ENCODE measurements at places on chromosomes 3 and 15.

- peak; percentile 82 for DNase-seq
Measured at GRCh38 chr15:67225336-67225735, 29.1 kb downstream of the AAGAB start.

DNA sequence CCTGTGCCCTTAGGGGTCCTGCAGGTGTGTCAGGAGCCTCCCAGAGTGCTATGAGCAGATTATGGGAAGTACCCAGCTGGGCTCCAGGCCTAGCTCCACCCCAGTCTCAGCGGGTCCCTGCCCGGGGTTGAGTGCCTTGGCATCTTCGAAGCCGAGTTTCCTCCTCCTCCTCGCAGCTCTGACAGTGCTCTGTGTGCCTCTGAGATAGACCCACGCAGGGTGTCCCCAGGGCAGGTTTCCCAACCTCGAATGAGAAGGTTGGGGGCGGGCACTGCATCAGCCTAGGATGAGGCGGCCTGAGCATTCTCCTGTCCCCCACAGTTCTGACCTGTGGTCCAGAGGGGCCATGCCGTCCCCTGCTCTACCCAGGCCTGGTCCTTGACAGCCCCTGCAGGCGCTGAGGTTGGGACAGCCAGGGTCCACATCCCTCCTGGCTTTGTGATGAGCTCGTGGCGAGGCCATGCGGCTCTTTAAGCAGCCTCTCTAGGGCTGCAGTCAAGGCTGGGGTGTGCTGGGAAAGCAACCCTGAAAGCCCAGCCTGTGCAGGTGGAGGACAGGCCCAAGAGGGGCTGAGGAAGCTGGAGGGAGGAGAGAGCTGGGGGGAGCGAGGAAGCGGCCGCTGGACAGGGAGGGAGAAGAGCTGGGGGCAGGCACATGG, 20.2 kb upstream of the SKOR1 start:
- DNase-seq: no peak

DNA sequence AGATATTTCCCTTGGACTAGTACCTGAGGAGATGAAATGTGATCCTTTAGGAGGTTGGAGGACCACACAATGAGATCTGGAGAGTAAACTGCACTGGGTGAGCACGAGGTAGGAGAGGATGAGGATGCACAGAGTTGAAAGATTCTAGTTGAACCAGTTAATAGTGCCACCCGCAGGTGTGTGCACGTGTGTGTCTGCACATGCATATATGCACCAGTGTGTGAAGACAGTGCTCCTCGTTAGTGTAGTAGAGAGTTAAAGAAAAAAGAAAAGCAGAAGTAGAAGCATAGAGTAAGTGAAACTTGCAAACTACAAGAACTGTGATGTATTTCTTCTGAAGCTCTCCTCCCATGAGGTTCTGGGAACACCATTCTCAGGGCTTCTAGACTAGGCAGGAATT, 8.4 kb downstream of the MED12L start:
- DNase-seq: no peak

DNA sequence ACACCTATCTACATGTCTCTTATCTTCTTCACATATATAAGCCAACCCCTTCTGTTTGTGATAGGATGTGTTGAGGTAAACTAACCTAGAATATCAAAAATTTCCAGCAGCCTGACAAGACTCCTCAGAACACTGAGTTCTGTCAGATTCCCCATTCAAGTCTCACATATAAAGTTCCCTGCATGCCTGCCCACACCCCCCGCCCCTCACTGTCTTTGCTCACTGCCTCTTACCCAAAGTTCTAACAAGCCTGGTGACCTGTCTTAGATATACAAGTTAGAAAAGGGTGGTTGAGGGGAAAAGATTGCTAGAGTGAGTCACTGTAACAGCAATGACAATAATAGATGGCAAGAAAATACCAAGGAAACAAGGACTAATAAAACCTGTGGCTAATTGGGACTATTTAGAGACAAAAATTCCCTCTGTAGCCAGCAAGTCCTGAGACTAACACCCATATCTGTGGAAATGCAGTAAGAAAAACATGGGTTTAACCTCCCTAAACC, 40.1 kb downstream of the FBXO22 start:
- DNase-seq: no peak

DNA sequence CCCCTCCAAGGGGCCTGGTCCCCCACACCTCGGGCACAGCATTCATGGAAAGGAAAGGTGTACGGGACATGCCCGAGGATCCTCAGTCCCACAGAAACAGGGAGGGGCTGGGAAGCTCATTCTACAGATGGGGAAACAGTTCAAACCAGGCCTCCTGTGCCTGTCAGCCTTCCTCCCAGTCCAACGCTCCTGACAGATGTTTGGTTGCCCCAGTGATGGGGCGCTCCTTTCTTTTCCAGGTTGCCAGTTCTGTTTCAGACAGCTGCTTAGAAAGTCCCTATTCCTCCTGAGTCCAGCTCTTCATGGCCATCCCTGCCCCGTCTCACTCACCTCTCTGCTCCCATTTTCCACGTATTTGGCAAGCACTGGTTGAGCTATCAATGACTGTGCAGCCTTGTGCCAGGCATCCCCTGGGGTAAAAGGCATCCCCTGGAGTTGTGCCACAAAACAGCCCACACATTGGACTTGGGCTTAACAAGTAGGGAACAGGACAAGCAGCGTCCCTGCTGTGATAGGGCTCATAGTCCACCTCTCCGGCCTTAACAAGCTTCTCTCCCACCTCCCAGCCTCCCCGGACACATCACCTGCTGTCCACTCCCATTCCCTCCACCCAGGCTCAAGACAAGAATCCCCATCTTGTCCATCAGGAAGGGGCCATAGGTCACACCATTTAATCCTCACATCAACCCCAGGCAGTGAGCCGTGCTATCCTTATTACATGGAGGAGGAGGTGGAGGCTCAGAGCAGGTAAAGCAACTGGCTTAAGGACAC, 6.6 kb downstream of the OXTR start:
- no peak for DNase-seq

DNA sequence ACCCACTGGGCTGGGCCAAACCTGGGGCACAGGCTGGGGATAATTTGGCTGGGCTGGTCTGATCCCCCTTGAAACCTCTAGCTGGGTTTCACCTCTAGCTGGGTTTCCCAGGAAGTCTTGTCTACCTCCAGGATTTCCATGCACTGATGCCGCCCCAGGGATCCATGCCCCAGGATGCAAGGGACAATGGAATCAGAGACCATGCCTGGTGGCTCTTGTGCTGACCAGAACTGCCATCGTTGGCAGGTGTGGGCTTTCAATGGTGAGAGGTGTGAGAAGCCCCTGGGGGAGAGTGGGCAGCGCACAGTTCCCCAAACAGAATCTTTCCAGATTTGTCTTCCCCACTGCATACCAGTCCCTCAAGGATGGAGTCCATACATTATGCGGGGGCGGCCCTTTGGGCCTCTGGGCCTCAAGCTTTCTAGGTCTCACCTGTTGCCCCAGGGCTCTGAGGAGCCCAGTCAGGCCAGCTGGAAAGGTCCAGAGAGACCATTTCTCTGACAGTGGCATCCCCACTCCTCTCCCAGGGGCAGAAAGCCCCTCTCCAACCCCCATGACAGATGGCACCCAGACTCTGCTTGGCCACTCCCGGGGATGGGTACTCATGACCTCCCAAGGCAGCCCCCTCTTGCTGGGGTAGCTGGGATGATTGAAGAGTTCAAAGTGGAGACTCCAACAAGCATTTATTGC, 35.4 kb downstream of the EPHB3 start:
- DNase-seq: no peak

DNA sequence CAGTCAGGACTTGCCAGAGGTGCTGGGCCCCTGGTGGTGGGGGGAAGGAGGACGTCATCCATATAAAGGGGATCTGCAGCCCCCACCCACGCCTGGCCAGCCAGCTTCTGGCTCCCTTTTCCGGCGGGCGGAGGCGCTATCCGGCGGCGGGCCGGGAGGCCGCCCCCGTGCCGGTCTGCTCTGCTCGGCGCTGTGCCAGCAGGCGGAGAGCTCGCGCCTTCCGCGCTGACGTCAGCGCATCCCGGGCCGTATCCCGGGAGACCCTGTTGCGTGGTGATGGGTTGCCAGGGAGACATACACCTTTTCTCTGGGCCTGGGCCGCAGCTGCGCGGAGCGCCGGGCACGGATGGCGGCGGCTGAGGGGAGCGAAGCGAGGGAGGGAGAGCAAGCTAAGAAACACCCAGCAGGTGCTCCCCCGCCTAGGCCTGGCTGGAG, 1.1 kb downstream of the FAM131A start:
- peak; percentile 62 for DNase-seq

- peak; percentile 79 for DNase-seq
Measured at GRCh38 chr15:48647962-48648361, 2.5 kb upstream of the FBN1 start.

GRCh38 chr15:38208206-38208605, 44.4 kb upstream of the SPRED1 start:
- no peak for DNase-seq

DNA sequence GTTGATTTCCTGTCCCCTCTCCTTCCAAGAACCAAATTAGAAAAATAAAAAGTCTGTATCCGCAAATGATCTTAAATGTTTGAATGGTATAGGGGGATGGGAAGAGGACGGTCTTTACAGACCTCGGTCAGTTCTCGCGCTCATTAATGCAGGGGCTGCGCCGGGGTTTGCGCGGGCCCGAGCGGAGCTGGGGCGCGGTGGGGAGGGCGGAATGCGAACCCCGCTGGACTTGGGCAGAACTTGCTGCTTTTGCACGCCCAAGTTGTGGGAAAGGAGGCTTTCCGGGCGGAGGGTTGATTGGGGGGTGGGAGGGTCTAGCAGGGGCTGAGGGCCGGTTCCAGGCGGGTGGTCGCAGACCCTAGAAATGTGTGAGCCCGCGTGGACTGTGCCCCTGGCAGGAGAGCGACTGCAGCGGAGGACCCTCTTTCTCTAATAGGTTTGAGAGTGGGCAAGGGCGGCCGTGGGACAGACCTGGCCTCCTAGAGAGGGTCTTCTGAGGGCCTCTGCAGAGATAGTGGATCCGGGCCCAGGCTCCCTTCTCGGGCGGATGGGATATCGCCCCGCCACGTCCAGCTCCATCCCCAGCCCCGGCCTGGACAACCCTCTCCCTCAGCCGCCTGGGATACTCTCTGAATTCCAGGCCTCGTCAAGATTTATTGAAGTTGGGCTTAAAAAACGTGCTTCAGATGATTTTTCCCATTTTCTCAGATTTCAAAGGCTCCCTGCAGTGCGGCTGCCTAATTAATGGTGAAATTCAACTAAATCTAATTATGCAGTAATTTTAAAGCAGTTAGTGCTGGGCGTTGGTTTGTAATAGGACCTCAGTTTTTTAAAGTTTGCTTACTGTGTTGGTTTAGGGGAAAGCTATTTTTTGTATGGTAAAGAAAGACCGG, 11.3 kb downstream of the NR2F2 start:
- peak; percentile 49 for DNase-seq

DNA sequence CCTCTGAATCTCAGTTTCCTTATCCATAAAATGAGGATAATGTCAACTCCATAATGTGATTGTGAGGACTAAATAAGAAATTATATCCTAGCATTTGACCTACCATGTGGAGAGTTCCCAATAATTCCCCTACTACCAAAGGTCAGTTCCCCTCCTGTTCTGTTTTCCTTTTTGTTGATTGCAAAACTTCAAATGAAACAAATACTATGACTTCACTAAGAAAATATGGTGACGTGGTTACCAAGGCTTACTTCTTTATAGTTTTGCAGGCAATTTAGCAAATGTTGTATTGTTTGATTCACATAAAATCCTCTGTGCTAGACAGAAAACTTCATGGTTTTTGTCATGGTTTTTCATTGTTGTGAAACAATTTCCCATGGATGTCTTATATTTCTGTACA, 153.8 kb upstream of the RORA start:
- DNase-seq: peak; percentile 1

GRCh38 chr15:73240866-73241499, 127.8 kb downstream of the HCN4 start:
- DNase-seq: peak; percentile 81

DNA sequence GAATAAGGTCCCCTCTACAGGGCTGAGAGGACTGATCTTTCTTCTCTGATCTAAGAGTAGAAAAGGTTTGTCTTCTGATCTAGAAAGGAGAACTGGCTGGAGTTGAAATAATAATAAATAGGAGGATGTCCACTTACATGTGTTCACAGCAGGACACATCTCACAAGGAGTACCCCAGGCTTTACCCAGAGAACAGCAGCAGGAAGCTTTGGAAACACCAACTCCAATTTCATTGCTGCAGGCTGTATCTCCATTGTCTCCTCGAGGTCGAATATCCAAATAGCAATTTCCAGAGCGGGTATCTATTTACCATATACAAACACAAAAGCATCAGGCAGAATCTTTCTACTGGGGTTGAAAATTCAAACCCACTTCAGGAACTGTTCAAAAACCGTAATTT, 136.6 kb downstream of the DUT start:
- DNase-seq: no peak

DNA sequence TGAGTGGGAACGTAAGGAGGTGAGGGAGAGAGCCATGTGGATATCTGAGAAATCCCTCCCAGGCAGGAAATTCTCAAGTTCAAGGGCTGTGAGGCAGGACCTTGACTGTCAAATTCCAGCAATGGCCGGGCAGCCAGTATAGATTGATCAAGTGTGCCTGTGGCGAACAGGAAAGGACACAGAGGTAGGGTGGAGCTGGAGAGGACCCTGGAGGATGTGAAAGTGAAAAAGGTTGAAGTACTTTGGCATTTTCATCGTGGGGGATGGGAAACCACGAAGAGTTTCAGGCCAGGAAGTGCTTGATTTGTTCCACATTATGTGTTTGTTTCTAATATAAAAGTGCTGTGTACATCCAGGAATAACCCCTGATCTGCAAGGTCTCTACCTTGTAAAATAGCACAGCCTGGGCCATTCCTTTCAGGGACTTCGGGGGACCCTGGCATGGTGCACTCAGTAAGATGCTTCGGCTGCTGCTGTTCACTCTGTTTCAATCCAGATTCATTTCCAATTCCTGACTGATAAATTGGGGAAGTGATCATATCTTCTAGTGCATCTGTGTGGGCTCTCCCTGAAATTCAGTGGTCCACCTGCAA, 156.6 kb downstream of the MCTP2 start:
- DNase-seq: no peak

DNA sequence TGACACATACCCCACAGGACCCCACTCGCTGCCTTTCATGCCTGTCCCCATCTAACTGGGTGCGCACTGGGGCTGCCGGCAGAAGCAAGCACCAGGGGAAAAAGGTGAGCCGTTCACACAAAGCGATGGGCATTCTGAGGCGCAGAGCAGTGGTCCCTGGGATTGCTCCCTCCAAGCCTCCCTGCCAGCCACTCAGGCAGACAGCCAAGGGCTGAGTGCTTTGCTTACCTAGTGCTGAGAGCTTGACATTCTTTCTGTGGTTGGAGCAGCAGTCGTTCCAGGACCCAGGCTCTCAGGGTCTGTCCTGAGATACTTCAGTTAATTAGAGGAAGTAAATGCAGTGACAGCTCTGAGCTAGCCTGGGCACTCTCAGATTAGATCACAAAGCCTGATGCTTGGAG, 5.7 kb downstream of the ESYT3 start:
- no peak for DNase-seq
